IPS-NIHi11 (cell line): ENCODE measurements at places on chromosomes 2 and 18.

DNA sequence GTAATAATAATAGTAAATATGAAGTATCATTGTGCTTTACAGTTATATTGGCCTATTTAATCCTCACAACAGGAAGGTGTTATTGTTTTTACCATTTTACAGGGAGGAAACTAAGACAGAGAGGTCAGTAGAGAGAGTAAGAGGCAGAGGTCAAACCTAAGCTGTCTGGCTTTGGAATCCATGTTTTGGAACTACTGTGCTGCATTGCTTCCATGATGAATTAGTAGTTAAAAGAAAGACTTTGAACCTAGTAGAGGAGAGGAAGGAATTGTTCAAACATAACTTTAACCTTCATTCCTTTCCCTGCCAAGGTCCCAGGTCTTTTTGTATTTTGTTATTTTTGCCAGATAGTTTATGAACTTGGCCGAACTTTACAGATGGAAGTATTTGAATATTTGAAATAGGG is 80.9 kb downstream of the PHLPP1 start:
- no peak for DNase-seq

- no peak for DNase-seq
These were observed 875.1 kb downstream of the EPHA4 start for GRCh38 chr2:220697011-220697410.

DNA sequence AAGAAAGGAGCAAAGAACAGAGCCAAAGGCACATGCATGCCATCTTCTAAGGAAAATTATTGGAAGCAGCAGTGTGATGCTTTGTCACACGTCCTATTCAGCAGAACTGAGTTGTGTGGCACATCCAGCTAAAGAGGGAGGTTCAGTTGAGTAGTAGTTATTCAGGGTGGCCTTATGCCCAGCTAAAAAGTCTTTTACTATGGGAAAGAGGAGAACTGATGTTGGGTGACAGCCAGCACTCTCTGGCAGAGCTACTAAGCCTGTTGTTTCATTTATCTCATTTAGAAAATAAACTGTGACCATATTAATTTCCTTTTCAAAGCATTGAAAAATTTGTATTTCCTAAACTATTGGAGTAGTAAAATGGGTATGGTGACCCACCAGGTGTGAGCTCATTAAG is 18.5 kb downstream of the ITGA6 start:
- no peak for DNase-seq

GRCh38 chr2:70937866-70938585 is 2.3 kb downstream of the ATP6V1B1 start:
- DNase-seq: no peak

- no peak for DNase-seq
These were observed 15.1 kb downstream of the MFF start for GRCh38 chr2:227340106-227340505.

- no peak for DNase-seq
These were observed 16.8 kb downstream of the TPGS2 start for GRCh38 chr18:36811955-36812354.

DNA sequence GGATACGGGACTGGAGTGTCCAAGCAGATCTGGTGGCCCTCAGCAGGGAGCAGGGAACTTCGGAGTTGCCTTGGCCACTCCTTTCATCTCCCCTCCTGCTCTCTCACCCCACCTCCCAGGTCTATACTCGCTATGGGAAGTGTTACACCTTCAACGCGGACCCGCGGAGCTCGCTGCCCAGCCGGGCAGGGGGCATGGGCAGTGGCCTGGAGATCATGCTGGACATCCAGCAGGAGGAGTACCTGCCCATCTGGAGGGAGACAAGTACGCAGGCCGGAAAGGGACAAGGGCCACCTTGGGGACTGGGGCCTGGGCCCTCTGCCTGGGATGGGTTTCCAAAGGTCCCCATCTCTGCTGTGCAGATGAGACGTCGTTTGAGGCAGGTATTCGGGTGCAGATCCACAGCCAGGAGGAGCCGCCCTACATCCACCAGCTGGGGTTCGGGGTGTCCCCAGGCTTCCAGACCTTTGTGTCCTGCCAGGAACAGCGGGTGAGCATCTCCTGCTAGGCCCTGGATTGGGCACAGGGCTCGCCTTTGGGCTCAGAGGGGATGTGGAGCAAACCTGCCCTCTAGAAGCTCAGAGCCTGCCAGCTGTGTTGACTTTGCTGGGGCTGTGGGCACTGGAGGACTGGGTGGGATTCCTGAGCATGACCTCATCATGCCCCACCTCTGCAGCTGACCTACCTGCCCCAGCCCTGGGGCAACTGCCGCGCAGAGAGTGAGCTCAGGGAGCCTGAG is 11.8 kb downstream of the CHPF start:
- DNase-seq: no peak

DNA sequence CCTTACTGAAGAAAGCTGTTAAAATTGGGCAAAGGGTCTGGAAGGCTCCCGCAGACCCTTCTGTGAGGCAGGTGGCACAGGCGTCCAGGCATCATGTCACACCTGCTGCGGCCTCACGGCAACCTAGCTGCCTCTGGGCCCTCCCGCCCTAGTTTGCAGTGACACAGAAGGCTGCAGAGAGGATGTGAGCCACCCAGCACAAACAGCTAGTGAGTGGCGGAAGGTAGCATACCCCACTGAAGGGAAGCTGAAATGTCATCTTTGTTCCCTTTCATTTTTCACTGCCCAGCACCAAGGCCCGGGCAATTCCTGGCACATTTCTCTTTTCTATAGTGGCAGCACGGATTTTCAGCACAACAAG is 53.8 kb downstream of the TRAPPC12 start:
- DNase-seq: no peak

DNA sequence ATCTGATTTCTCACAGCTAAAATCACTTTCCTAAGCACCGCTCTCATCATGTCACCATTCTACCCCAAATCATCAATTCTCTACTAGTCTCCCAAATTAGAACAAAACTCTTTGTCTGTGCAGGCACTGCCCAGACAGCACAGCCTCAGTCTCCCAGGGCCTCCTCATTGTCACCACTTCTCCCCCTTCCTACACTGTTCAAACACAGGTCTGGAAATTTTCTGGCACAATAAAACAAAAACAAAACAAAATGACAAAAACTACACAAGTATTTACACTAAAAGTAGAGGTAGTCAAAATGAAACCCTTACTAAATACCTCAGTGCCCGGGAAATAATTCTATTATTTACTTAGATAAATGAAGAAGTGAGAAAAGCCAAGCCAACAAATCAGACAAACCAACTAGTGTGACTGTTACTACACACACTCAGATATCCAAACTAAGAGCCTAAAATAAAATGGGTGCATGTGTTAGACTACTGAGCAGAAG is 156.2 kb upstream of the DNMT3A start:
- DNase-seq: no peak

- no peak for DNase-seq
These were observed 43.9 kb downstream of the TOGARAM2 start for GRCh38 chr2:29024882-29025430.

- no peak for DNase-seq
These were observed 87.2 kb upstream of the FSHR start for GRCh38 chr2:49241501-49241900.

GRCh38 chr2:24826773-24827145 is 33.5 kb downstream of the CENPO start:
- DNase-seq: no peak
